NCI-H2081 (cell line): ENCODE measurements at places on chromosomes 7 and 10.

- no peak for DNase-seq
Observed at GRCh38 chr10:95835149-95835860, 72.5 kb upstream of the CC2D2B start.

GRCh38 chr7:158002486-158003080 lies 585.0 kb downstream of the PTPRN2 start:
- DNase-seq: no peak

- DNase-seq: no peak
Observed at GRCh38 chr10:126536148-126536547, 134.3 kb downstream of the C10orf90 start.

GRCh38 chr10:32028710-32029109 lies 27.5 kb downstream of the KIF5B start:
- no peak for DNase-seq

GRCh38 chr10:30963992-30964930 lies 67.4 kb downstream of the ZNF438 start:
- no peak for DNase-seq

GRCh38 chr7:29084832-29085231 lies 61.5 kb downstream of the CPVL start:
- no peak for DNase-seq

- no peak for DNase-seq
Observed at GRCh38 chr7:108810756-108811385, 241.2 kb downstream of the DNAJB9 start.

DNA sequence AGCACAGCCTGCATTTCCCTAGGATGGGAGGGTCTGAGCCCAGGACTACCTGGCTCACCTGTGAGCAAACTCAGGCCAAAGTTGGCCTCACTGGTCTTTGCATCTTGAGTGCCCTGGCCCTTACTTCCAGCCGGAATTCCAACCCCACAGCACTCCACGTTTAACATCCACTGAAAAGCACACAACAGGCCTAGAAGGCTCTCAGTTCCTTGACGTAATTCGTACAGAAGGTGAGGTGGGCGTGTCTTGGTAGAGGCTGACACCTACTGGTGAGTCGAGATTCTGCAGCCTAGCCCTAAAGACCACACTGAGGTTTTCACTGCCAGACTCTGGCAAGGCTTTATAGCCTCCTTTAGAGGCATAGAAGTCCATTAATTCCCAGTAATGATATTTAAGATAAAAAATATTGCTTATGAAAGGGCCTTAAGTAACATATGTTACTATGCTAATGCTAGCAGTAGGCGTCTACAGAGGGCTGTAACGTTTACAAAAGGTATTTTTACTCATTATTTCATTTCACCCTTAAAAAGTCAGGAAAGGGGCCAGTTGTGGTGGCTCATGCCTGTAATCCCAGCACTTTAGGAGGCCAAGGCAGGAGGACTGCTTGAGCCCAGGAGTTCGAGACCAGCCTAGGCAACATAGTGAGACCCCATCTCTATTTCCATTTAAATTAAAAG lies 95.8 kb downstream of the HIP1 start:
- peak; percentile 43 for DNase-seq

GRCh38 chr7:23347682-23348180 lies 48.6 kb downstream of the MALSU1 start:
- DNase-seq: peak; percentile 53

- DNase-seq: peak; percentile 83
Observed at GRCh38 chr10:31749981-31750840, 178.4 kb downstream of the ARHGAP12 start.
